ENCODE measurements at places on chromosomes 7 and 10.

DNA sequence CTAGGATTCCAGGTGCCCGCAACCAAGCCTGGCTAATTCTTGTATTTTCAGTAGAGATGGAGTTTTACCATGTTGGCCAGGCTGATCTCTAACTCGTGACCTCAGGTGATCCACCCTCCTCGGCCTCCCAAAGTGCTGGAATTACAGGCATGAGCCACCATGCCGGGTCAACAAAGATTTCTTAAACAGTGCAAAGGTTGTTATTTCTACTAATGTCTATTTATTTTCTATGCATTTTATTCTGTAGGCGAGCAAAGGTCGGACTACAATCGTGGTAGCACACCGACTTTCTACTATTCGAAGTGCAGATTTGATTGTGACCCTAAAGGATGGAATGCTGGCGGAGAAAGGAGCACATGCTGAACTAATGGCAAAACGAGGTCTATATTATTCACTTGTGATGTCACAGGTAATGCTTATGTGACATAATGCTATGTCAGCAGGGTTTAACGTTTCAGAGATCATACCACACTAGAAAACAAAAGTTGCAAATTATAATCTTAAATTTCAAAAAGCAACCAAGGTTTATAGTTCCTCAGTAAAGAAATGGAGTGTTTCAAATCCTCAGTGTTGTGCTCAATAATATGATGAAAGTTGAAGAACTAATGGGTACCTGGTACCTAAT is 65.9 kb downstream of the ABCB5 start:
- DNase-seq = no peak

- DNase-seq = no peak
Measured at GRCh38 chr10:100828738-100829096, 83.3 kb downstream of the PAX2 start.

GRCh38 chr10:78148961-78149612 is 115.4 kb downstream of the RPS24 start:
- no peak for DNase-seq

DNA sequence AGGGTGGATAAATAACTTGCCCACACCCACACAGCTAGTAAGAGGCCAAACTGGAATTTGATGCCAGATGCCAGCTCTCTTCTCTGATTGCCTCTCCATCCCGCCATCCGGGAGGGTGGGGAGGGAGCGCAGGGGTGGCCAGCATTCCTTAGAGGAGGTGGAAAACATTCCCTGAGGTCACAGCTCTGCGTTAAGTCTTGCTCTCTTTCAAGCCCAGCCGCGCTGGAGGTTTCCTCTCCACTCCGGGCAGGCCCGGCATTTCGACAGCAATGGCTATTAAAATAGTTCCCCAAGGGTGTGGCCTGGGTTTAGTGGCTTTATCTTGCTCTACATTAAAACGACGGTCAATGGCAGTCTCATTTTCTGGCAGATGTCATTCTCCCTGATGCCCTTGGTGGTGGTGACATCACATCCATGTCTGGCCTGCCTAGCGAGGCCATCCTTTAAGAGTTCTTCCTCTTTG is 16.1 kb upstream of the C10orf71 start:
- DNase-seq = no peak

GRCh38 chr10:22476601-22477321 is 131.5 kb downstream of the SPAG6 start:
- DNase-seq = no peak

- no peak for DNase-seq
Measured at GRCh38 chr10:94481410-94481809, 64.2 kb upstream of the HELLS start.

- no peak for DNase-seq
Measured at GRCh38 chr7:82234457-82235049, 209.0 kb downstream of the CACNA2D1 start.

DNA sequence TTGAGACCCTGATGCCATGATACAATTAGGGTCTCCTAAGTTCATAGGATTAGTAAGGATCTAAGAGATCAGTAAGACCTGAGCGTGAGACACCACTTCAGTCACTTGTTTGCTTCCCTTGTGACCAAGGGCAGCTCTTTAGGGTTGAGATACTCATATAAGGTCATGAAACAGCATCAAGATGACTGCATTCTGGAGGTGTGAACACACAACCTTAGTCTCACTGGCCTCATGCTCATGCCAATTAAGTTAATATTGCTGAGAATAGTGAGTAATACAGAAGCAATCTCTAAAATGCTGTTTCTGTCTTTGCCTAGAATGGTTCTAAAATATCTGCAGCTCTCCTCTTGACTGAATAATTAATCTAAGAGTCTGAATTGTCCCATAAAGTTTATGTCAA is 39.6 kb upstream of the KLHL7 start:
- no peak for DNase-seq

- DNase-seq = no peak
Measured at GRCh38 chr7:44065431-44066110, at the start of gene PGAM2. TSS of gene PGAM2 (minus strand) at chr7:44065567. CDS start at chr7:44065529, 38 bp downstream.

GRCh38 chr7:42735081-42735480 is 176.8 kb downstream of the C7orf25 start:
- no peak for DNase-seq

DNA sequence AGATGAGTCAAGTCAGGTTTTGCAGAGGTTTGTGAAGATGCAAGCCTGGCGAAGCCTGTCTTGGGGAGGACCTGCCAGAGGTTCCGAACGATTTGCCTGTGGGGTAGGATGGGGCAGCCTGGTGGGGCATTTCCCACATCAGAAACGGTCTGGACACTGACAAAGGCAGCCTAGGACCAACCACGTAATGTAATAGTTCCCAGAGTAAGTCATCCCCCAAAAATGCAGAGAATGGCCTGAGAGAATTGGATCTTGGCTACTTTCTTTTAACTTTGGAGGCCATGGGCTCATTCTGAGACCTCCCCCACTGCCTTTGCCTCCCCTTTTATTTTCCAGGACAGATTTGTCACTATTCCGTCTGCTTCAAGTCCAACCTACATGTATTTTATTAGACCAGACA is 168.9 kb upstream of the SH2B2 start:
- DNase-seq = no peak

GRCh38 chr7:136446751-136447150 is 421.7 kb upstream of the CHRM2 start:
- no peak for DNase-seq

DNA sequence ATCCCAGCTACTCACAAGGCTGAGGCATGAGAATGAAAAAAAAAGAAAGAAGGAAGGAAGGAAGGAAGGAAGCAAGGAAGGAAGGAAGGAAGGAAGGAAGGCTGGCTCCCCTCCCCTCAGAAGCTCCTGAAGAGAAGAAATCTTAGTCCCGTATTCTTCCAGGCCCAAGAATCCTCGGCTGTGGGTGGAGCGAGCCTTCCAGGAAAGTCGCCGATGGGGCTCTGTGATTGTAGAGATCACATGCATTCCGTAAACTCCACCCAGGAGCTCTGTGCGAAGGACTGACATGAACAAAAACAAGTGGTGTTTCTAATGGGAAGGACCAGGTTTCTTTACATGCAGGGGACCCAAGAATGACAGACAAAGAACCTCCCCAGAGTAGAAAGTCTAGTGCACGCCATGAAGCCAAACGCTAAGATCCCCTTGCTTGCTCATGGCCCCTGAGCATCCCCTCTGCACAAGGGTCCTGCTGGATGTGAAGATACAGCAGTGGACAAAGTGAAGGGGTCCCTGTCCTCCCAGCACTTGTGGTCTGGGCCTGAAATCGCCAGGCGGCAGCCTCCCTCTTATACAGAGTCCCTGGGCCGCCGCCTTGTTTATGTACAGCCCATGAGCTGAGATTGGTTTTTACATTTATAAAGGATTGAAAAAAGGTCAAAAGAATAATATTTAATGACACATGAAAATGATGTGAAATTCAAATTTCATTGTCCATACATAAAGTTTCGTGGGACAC is 25.2 kb downstream of the CNPY1 start:
- DNase-seq = no peak

- no peak for DNase-seq
Measured at GRCh38 chr7:158856883-158857668, 718 bp downstream of the DYNC2I1 start.

DNA sequence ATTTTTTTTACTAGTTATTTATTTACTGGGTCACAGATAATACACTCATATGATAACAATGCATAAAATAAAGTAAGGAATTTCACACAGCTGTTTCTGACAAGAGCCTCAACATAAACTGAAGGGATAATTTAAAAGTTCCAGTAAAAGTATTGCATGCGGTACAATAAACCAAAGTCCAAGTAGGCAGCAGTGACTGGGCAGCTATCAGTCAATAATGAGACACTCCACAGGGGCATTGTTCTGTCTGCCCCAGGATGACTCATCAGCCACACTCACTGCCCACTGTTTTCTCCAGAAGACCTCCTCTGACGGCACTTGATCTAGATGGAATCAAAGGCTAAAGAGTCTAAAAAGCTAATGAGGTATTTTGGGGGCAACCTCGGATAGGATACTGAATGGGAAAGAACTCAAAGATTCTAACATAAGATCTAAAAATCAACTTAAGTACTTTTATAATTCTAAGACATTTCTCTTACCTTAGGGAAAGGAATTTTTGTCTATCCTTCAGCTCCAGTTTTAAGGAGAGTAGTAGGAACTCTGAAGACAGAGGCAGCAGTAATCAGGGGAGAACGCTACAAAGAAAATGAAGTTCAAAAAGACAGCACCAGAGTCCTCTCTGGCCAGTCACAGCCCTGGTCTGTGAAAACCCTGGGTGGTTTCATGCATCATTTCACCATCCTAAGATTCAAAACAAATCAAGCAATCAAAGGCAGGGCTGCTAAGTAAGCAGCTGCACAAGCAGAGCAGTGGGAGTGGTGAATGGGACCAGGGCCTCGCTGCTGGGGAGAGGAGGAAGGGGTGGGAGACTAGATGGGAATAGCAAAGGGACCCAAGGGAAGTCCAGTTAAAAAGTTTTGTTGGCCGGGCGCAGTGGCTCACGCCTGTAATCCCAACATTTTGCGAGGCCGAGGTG is 175.1 kb downstream of the AVL9 start:
- no peak for DNase-seq

DNA sequence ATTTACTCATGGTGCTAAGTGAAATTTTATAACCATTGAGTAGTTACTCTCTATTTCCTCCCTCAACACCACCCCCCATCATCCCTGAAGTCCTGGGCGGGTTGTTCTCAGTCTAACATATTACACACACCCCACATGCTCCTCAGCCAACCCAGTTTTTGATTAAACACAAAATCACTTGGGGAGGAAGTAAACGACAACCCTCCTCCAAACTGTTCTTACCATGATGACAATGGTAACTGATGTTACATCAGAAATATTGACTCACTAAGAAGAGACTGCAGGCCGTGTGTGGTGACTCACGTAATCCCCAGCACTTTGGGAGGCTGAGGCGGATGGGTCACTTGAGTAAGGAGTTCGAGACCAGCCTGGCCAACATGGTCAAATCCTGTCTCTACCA is 44.2 kb downstream of the RAB11FIP2 start:
- no peak for DNase-seq

Measured in LNCaP clone FGC (cell line).